ENCODE measurements at places on chromosomes 5 and 9.

DNA sequence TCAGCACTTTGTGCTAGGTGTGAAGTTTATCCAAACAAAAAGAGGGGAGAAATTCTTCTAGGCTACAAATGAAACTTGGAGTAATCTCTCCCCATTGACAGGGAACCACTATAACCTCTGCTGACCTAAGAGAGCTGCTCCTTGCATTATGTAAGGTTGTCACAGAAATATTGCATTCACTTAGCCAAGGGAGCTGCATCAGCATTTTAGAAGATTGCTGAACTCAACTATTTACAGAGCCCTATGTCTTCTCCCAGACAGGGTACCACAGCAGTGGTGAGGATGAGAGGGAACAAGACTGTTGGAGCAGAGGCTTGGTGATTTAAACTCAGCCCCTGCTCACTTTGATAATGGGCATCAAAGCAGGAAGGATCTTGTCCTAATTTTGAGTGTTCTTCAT is 362.0 kb downstream of the TMEM38B start:
- DNase-seq: no peak

DNA sequence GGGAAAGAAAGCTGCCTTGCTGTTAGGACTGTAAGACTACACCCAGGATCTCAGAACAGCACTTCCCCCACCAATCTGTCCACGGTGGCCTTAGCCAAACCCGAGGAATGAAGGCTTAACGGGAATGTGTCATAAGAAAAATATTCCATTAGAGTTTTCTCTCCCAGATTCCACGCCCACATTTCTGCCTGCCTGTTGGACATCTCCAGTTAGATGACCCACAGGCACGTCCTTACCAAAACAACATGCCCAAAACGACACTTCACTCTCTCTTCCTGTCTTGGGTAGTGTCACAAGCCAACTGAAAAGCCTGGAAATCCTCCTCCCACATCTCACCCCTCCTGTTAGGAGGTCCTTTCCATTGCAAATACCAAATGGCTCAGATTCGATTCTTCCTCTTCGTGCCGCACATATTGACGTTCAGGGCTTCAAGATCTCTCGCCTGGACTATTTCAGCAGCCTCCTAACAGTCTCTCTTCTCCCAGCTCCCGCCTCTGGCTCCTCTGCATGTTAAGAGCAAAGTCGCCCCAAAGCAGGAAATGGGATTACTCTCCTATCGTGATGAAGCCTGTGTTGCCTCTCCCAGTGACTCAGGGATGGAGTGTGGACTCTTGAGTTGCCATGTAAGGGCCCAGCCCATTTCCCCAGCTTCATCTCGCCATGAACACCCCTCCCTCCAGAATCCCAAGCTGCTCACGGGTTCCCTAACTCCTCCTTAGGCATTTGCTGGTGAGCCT is 159.3 kb downstream of the NR3C1 start:
- peak; percentile 92 for DNase-seq

- DNase-seq: no peak
Observed at GRCh38 chr5:107518616-107519015, 152.1 kb downstream of the EFNA5 start.

DNA sequence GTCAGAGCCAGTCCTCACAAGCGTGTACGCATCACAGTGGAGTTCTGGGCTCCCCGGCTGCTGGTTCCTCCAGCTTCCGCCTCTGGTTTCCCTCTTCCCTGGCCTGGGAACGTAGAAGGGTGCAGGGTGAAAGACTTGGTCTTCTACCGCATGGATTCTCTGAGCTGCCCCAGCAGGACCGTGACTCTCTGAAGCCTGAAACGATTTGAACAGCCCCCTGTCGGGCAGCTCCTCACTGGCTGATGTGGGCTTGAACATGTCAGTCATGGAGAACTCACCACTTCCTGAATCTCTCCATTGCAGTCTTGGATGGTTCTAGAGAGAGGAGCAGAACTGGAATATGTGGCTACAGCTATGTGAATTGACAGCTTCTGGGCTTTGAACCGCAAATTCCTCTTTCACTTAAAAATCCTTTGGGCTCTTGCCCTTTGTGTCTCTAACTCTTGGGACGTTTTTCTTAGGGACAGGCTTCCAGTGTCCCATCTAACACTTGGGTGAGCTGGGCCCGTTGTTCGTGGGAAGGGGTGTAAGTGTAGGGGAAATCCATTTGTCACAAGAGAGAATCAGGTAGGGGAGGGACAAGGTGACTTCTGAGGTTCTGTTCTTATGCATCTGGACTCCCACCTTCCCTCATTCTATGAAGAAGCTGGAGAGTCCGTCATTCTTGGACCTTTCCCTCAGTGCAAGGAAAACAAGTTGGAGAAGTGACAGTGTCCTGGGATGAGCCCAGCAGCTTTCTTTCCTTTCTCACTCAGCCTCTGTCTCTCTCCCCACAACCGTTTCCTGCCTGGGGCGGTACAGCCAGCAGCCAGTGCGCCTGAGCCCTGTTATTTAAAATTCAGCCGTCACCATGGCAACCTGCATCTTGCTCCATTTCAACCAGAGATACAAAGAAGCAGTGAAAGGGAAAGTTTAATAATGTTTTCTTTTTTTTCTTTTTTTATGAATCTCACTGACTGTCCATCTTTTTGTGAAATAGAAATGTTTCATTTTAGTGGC is 84.7 kb downstream of the PTTG1 start:
- no peak for DNase-seq

GRCh38 chr5:156147261-156147943 is 179.6 kb upstream of the SGCD start:
- peak; percentile 37 for DNase-seq

DNA sequence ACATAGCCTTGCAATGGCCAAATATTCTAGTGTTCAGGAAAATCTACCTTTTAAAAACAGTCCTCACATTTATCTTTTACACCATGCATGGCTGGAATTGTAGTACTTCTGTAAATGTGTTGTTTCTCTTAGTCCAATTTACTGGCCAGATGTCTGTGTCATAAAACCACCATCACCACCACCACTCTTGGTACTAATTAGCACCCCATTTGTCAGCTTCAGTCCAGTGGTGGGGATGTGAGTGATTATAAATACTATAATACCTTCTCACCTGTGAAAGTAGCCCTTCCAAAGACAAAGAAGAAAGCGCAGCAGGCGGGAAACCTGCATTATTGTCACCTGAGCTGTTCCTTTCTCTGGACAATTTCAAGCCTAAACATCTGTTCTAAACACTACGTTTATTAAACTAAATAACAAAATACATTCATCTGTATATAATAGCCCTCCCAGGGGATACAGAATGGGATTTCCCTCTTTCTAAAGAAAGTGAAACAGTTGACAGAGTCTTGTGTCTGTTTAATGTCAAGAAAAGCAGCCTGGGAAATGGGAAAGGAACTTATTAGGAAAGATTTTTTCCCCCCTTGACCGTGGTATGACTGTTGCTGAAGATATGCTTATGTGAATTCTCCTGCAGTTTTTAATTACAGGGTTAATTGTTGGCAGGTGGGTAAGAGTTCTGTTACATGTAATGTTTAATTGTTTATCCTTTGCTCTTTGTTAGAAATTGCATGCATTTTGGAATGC is 144.5 kb upstream of the NUDT12 start:
- DNase-seq: no peak

DNA sequence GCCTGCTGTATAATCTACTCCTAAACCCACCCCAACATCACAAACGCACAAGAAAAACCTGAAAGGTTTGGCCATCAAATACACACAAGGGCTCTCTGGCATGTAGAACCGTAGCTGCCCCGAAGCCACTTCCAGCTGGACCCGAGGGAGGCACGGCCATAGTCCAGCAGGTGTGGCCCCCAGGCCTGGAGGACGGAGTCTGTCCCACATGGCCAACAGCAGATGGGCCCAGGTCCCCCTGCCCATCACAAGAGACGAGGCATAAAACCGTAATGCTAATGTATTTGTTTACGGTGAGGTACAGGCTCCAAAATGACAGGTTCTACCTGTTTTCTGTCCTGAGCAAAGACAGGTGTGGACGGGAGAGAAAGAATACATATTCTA is 234.2 kb downstream of the SYK start:
- no peak for DNase-seq

DNA sequence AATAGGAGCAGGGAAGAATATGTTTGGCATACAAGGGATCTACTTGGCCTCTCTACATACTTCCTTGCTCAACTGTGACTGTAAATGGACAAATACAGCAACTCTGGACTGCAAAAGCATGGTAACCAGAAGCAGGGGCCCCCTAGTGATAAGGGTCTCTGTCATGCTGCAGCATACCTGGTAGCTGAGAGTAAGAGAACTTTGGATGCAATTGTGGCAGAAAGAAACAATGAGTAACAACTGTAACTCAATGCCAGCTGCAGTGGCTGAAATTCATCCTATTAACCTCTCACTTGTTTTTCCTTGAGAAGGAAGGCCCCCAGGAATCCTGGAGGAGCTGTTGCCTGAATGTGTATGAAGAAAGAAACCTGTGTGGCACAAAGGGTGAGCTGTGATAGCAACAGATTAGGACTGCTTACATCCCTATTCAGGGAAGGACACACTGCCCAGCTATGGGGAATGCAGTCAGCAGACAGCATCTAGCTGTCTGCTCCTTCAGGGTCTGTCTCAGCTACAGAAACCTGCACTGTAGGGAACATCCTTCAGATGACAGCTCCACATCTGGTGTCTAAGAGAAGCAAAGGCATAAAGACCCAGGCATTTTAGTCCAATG is 468.1 kb upstream of the ACTBL2 start:
- no peak for DNase-seq

- DNase-seq: no peak
Observed at GRCh38 chr9:14962193-14962882, 52.1 kb upstream of the FREM1 start.

DNA sequence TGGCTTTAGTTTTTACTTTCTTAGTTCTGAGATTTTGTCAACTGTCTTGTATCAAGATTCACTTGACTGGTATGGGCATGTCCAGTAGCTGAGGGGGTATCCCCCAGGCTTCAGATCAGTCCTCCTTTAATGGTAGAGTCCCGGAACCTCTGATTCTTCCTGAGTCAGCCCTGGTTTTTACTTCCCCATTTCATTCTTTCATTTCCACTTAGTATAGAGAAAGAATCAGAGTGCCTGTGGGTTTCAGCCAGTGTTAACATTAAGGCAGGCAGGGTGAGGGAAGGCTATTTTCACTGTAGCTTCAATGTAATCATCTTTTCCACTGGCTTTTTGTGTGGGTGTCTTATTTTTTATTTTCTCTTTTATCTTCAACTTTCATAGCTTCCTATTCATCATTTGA is 8.3 kb upstream of the COMMD10 start:
- no peak for DNase-seq

GRCh38 chr5:90307322-90307721 is 102.2 kb downstream of the CETN3 start:
- DNase-seq: no peak

GRCh38 chr9:31114346-31114745 is 1270.1 kb upstream of the ACO1 start:
- no peak for DNase-seq

- no peak for DNase-seq
Observed at GRCh38 chr9:29245351-29245750, 1672.1 kb upstream of the C9orf72 start.

DNA sequence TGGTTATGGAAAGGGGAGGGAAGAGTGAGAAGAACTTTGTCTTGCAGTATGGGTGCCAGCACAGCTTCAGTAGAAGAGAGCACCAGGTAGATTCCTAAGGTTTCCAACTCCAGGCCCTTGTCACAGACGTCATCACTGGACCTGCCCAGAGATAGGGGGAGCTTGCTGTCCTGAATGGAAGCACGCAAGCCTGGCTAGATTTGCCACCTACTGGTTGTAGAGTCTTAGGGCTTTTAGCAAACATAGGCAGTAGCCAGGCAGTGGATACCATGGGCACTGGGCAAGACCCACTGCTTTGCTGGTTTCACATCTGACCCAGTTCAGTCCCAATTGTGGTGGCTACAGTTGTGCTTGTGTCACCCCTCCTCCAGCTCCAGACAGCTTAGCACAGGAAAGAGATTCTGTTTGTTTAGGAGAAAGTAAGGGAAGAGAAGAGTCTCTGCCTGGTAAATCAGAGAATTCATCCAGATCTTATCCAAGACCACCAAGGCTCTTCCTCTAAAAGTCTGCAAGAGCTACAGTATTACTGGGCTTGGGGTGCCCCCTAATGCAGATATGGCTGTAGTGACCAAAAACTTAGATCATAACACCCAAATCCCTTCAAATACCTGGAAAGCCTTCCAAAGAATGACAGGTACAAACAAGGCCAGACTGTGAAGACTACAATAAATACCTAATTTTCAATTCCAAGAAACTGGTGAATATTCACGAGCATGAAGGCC is 158.9 kb downstream of the HINT1 start:
- no peak for DNase-seq

- DNase-seq: no peak
Observed at GRCh38 chr5:852431-853401, 1.9 kb upstream of the ZDHHC11 start.

- no peak for DNase-seq
Observed at GRCh38 chr5:133867851-133868545, 100.4 kb downstream of the C5orf15 start.

DNA sequence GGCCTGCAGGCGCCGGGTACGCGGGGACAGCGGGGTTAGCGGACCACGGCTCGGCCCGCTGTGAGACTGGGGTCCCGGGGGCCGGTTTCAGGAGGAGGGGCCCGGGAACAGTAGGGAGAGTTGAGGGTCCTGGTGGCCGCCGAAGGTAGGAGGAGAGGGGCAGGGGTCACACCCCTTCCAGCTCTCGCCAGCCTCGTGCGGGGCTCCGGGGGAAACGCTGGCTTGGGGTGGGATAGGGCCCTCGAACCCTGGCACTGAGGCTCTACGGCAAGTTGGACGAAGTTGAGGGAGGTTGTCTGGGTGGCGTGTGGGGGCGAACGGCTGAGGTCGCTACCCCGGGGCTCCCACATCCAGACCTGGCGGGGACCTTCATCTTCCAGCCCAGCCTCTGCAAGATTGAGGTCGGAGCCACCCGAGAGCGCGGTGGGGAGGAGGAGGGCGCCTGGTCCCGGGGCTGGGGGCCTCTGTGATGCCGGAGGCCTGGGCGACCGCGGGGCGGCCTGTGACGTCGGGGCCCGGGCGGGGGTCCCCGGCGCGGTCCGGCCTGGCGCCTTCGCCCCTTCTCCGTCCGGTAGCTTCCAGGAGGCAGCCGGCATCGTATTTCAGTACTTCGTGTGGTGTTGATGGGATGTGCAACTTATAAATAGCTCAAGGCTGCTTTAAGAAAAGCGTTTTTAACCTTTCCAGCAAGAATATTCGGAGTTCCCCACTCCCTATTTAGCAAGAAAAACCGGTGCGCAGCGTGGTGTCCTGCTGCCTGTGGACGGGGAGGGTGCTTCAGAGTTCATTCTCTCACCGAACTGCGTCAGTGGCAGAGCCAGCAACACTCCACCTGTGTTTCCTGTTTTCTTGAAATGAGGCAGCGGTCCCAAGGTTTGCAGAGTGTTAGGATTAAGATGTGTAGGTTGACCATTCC is 902 bp downstream of the HABP4 start:
- DNase-seq: no peak

DNA sequence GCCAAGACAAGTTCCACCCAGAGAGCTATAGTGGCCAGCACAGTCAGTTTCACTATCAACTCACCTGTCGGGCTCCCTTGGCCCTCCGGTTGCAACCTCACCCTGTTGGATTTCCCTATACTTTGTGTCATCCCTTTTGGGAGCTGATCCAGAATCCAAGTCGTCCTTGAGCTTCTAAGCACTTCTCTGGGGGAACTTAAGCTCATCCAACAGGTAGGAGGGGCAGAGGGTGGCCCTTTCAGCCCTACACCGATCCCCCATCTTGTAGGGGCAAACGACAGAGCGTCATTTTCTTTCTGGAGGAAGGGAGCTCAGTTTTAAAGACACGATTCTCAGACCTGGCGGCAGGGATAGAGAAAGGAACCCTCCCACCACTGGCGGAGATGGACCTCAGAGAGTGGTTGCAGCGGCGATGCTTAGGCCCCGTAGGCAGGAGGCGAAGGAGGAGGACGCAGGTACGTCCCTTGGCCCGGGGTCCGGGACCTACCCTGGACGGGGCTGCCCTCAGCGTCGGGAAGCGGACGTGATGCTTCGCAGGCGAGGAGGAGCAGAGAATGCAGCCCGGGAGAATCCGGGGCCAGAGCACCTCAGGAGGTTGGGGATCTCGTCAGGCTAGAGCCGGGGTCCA is 519 bp downstream of the ZER1 start:
- DNase-seq: no peak

All from AG04450 (cell line).